ENCODE measurements at places on chromosomes 5 and 9. TPM values are rescaled to one million over a fixed set of nuclear protein-coding genes. Genes with fewer than 3 reads are reported as not detected.

GRCh38 chr5:107388141-107388861 is 282.4 kb downstream of the EFNA5 start:
- peak overlapping the region; percentile 92 for H3K27ac ChIP-seq
- peak overlapping the region; percentile 20 for H3K4me3 ChIP-seq
- DNase-seq: no peak

- no peaks in the 10 kb centered on the region for H3K27me3 ChIP-seq
- peak overlapping the region; percentile 93 for H3K27ac ChIP-seq
- H3K36me3 ChIP-seq: no peaks in the 10 kb centered on the region
- DNase-seq: peak; percentile 70
- no peak overlapping the region for H3K4me3 ChIP-seq
Measured at GRCh38 chr9:129693741-129694140, 28.3 kb downstream of the PRRX2 start.

The WDR31 gene
- total RNA-seq: 0.79 TPM

The UNC5A gene
- total RNA-seq: 0.18 TPM

The IL4 gene
- total RNA-seq: not detected

The HCN1 gene
- total RNA-seq: not detected
